Hematopoietic multipotent progenitor cell treated with erythropoietin and hydrocortisone succinate and interleukin-3 and kit ligand, for 4 days (in vitro differentiated cells): ENCODE measurements at places on chromosomes 6 and 20.

DNA sequence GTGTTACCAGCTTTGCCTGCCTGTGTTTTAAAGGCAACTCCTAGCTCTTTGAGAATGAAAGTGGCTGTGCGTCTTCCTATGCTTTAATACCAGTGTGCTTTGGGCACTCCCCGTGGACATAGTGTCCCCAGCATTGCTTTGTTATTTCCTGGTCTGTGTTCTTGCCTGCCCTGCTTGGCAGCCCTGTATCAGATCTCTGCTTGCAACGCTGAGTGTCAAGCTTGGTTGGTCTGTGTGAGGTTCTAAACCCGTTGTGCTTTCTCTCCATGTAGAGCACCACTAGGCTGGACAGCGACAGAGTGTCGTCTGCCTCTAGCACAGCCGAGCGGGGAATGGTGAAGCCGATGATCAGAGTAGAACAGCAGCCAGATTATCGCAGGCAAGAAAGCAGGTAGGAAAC, 80.2 kb downstream of the AFDN start:
- no peak for DNase-seq

GRCh38 chr6:66568271-66568670, 861.2 kb upstream of the EYS start:
- DNase-seq, result peak; percentile 4

DNA sequence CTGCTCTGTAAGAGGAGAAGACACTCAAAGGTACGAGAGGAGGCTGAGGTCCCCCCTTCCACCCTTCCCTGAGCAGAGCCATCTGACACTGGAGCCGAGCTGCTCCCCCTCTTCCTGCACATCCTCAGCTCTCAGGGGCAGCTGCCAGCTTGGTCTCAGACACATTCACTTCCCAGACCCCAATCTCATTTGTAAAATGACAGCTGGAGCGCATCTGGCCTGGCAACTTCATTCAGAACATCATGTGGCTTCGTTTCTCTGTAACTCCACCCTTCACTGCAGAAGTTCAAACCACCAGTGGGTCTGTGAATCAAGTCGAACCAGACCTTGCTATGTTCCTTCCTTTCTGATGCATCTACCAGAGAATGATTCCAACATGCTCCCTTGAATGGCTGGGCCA, 145.6 kb upstream of the CDH4 start:
- no peak for DNase-seq

DNA sequence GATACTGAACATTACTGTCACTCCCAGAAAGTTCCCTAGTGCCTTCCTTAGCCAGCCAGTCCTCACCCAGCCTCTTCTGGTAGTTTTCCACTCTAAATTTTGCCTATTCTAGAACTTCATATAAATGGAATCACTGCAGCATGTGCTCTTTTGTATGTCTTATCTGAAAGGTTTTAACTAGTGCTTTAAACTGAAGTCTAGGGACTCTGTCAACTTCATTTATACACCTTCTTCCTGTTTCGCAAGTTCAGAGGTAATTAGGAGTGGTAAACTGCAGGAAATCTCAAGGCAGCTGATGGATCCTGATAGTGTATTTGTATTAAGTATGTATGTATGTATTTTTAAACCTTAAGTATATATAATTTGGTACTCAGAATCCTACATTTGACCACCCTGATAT, 94.3 kb downstream of the TCP11 start:
- DNase-seq, result peak; percentile 79

- DNase-seq, result no peak
Measured at GRCh38 chr6:30234356-30234755, 21.1 kb upstream of the TRIM26 start.

DNA sequence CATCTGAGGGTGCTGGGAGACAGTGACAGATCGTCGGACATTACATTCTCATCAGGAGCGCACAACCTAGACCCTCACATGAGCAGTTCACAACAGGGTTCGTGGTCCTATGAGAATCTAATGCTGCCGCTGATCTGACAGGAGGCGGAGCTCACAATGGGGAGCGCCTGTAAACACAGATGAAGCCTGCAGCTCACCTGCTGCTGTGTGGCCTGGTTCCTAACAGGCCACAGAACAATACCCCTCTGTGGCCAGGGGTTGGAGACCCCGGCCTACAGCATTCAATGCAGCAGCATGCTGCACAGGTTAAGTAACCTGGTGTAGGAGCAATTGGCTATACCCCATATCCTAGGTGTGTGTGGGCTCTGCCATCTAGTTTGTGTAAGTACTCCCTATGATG, 19.5 kb downstream of the ANKRD60 start:
- DNase-seq, result no peak

- no peak for DNase-seq
Measured at GRCh38 chr20:62995481-62995880, 11.3 kb downstream of the BHLHE23 start.

- DNase-seq, result no peak
Measured at GRCh38 chr20:63317601-63318291, 24.8 kb downstream of the COL20A1 start.

GRCh38 chr6:164034602-164035140, 620.2 kb downstream of the QKI start:
- DNase-seq, result no peak

DNA sequence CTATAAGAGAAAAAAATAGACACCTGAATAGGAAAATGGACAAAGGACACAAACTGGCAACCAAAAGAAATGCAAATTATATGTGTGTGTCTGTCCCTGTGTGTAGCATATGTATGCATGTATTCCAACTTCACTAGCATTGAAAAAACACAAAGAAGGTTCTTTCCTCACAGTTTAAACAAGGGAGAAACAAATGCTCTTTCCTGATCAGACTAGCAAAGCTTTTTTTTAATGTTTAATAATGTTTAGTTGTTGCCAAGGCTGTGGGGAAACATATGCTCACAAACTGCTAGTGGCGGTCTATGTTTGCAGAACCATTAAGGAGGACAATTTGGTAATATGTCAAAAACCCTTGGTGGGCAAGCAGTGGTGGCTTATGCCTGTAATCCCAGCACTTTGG, 22.4 kb downstream of the SMLR1 start:
- no peak for DNase-seq

DNA sequence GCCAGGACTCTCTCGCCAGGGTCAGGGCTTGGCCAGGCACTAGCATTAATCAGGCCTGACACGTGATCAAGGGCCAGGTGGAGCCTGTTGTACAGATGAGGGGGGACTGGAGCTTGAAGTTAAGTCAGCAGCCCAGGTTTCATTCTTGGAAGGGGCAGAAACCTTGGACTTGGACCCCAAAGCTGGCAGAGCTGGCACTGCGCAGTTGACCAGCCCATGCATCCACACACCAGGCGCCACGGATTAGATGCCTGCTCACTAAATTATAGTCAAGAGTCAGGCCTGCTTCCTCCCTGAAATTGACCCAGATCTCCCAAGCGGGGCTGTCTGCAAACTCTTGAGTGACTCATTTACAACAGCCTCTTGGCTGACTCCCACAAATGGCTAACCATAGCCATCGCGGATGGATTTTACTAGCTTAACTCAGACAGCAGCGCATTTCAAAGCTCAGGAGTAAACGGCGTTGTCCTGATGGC, 4.1 kb upstream of the TAF4 start:
- DNase-seq, result no peak

GRCh38 chr6:67541586-67541985, 1093.5 kb upstream of the ADGRB3 start:
- DNase-seq, result no peak

- DNase-seq, result no peak
Measured at GRCh38 chr20:38447251-38447661, 12.1 kb upstream of the SNHG17 start.
